ENCODE measurements at places on chromosomes 3 and 15.

GRCh38 chr3:94373456-94373855, 310.6 kb downstream of the NSUN3 start:
- no peak for ATAC-seq

DNA sequence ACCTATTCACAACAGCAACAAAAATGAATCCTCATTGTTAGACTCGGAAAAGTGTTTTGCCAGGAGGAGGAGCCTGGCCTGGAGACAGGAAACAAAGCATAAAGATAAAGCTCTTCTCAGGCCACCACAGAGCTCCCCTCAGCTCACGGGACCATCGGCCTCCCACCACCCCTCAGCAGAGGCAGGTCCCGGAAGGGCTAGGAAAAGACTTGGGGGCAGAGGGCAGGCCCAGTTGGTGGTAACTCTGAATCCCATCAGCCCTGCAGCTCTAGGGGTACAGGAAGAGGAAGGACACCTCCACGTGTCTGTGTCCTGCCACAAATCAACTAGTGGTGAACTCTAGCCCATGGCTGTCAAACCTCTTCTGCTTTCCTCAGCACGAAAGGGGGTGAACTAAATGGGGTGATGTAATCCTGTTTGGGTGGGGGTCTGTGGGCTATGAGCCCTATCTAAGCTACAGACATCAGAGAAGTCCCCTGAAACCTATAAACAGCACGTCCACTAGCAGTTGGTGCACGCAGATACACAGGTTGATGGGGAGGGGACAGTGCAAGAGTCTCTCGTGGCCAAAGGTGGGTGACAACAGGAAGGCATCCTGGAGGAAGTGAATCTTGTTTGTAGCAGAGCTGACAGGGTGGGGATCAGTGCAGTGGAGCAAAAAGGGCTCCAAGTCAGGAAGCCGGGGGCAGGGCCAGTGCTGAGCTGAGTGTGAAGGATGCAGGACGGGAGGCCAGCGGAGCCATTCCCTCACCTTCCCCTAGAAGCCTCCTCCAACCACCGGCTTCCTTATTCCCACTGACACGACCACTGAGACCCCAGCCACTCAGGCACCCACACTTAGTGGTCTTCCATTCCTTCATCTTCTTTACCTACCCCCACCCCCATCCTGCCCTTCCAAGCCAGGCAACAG, 111.1 kb upstream of the HACD2 start:
- no peak for ATAC-seq

DNA sequence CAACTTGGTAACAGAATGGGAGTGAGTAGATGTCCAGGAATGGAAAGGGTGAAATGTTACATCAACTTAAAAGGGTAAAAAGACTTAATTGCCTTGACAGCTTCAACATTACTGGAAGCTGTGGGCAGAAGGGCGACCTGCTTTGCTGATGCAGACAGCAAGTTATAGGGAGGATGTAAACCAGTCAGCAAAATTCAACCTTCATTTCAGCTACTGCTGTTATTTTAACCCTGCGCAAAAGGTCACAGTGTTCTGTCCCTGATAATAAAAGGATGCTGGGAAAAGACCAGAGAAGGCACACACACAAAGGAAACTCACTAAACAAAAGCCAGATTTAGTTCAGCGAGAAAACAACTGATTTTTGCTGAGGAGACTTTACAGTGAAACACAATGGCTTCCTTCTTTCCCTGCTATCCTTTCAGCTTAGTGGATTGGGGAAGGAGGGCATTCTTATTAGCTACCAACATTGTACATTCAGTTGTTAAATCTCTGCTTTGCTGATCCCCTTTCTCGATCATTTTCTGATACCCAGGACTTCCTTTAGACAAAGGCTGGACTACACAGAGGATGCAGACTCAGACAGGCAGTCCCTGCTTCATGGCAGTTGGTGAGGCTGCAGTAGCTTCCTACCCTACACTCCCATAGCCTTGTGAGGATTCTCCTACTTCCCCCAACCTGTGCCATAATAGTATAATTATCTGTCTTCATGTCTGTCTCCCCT, 62.0 kb downstream of the P3H2 start:
- ATAC-seq, result no peak

GRCh38 chr3:184513276-184514170, 48.1 kb upstream of the EPHB3 start:
- peak; percentile 99 for ATAC-seq

GRCh38 chr3:66392966-66393332, 107.9 kb downstream of the LRIG1 start:
- ATAC-seq, result no peak
